Large intestine (tissue), 12 donors: ENCODE measurements at places on chromosomes 1 and 21. TPM values are rescaled to one million over a fixed set of nuclear protein-coding genes. Genes with fewer than 3 reads are reported as not detected.

DNA sequence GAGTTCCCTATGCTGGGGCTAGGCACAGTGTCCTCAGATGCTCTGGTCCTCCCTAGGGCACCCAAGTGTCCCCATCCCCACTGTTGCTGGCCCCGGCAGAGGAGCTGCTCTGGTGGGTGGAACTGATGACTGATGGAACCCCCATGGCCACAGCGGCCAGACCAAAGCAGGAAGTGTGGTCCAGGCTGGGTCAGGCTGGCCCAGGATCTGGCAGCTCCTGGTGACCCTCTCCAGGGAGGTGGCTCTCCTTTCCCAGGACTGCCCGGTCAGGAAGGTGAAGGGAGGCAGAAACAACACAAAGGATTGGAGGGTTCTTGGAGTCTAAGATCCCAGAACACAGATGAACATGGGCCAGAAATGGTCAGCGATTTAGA is 1.1 kb downstream of the NKAIN1 start:
- no peaks in the 10 kb centered on the region for H3K36me3 ChIP-seq
- H3K27me3 ChIP-seq = peaks cover 45% of the 10 kb centered on the region
- H3K4me3 ChIP-seq = no peak overlapping the region
- H3K4me1 ChIP-seq = peaks cover 2% of the 10 kb centered on the region
- no peak for DNase-seq

DNA sequence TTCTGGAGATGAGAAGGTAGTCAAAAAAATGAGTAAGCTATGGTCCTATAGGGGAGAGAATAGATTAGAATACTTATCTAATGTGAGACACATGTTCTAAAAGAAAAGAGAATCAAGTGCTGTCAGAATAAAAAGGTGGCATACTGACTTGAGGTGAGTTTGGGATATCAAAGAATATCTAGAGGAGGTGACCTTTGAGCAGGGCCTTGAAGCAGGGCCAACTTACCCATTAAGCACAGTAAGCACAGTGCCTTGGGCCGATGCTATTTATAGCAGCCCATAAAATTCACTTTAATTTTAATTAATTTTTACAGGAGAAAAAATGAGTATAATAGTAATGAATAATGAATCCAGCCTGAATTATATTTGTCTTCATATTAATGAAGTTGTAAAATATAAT is 92.2 kb downstream of the XPR1 start:
- H3K4me3 ChIP-seq = no peak overlapping the region
- H3K27ac ChIP-seq = no peak overlapping the region
- H3K4me1 ChIP-seq = no peaks in the 10 kb centered on the region
- no peaks in the 10 kb centered on the region for H3K27me3 ChIP-seq
- H3K36me3 ChIP-seq = no peaks in the 10 kb centered on the region

- peaks cover 92% of the 10 kb centered on the region for H3K36me3 ChIP-seq
- H3K4me3 ChIP-seq = no peak overlapping the region
- H3K27me3 ChIP-seq = no peaks in the 10 kb centered on the region
- no peak overlapping the region for H3K27ac ChIP-seq
Observed at GRCh38 chr1:204462229-204462561, 32.4 kb downstream of the PIK3C2B start.

- no peak for DNase-seq
- no peak overlapping the region for H3K4me3 ChIP-seq
- no peaks in the 10 kb centered on the region for H3K36me3 ChIP-seq
- no peak overlapping the region for H3K27ac ChIP-seq
- no peaks in the 10 kb centered on the region for H3K4me1 ChIP-seq
Observed at GRCh38 chr1:247089616-247090375, 11.2 kb upstream of the ZNF670 start.

DNA sequence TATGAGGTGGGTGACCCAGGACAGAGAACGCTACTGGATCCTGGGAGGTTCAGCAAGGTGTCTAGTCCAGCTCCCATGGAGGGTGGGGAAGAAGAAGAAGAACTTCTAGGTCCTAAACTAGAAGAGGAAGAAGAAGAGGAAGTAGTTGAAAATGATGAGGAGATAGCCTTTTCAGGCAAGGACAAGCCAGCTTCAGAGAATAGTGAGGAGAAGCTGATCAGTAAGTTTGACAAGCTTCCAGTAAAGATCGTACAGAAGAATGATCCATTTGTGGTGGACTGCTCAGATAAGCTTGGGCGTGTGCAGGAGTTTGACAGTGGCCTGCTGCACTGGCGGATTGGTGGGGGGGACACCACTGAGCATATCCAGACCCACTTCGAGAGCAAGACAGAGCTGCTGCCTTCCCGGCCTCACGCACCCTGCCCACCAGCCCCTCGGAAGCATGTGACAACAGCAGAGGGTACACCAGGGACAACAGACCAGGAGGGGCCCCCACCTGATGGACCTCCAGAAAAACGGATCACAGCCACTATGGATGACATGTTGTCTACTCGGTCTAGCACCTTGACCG is 8.6 kb upstream of the PIGV start:
- H3K27me3 ChIP-seq = no peaks in the 10 kb centered on the region
- H3K4me3 ChIP-seq = no peak overlapping the region
- H3K36me3 ChIP-seq = peaks cover 79% of the 10 kb centered on the region
- peaks cover 9% of the 10 kb centered on the region for H3K4me1 ChIP-seq
- H3K27ac ChIP-seq = no peak overlapping the region

DNA sequence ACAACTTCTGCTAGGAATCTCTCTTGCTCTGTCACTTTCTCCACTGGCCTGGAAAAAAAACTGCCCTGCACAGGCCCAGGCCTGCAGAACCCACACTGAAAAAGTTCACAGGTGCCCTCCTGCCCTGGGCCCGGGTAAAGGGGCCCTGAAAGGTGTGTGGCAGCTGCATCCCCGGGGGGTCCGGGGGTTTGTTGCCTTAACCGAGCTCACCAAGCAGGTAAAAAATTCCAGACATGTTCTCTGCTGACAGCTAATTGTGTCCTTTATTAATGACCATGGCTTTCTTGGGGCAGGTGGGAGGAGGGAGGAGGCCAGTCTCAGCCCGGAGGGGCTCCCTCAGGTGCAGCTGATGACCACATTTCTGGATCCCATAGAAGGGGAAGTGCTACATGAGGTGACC is 122.9 kb downstream of the LACTBL1 start:
- no peaks in the 10 kb centered on the region for H3K4me1 ChIP-seq
- no peak overlapping the region for H3K4me3 ChIP-seq
- H3K36me3 ChIP-seq = peaks cover 9% of the 10 kb centered on the region
- H3K27ac ChIP-seq = no peak overlapping the region
- DNase-seq = no peak
- no peaks in the 10 kb centered on the region for H3K27me3 ChIP-seq

Gene AMY2B
- polyA plus RNA-seq = 32.3 TPM

Gene CYP4A22
- 0.03 TPM for polyA plus RNA-seq

DNA sequence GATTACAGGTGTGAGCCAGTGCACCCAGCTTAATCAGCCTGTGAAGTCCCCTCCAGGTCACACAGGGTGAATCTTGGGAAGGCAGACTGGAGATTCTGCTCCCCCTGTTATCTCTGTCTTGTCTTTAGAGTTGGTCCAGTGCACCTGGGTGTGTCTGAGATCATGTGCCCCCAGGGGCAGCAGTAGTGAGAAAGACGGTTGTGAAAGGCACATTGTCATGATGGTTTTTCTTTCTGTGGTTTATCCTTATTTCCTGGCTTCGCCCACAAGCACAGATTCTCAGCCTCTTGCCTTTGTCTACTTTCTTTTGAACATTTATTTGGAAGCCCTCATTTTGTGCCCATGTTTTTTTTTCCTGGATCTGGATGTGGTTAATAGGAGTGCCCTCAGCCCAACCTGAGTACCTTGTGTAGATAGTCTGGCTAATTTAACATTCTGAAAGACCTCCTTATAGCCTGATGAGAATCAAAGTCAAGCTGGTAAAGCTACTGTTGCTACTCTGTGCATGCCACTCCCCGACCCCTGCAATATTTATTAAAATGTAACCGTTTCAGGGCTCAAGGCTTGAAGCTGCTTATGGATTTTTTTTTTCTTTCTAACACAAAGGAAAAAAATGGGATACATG is 23.7 kb downstream of the UCK2 start:
- H3K36me3 ChIP-seq = no peaks in the 10 kb centered on the region
- H3K4me1 ChIP-seq = peaks cover 9% of the 10 kb centered on the region
- DNase-seq = peak; percentile 54
- H3K4me3 ChIP-seq = no peak overlapping the region
